ENCODE measurements at places on chromosomes 6 and 20.
A peak's percentile ranks its signal among the peaks of the same experiment; 100 is the strongest.

- no peaks in the 10 kb centered on the region for H3K27me3 ChIP-seq
- no peaks in the 10 kb centered on the region for H3K4me1 ChIP-seq
- no peaks in the 10 kb centered on the region for H3K36me3 ChIP-seq
- no peak for DNase-seq
Observed at GRCh38 chr6:159095616-159096015, 50.8 kb upstream of the TAGAP start.

- no peaks in the 10 kb centered on the region for H3K36me3 ChIP-seq
- H3K4me1 ChIP-seq: no peaks in the 10 kb centered on the region
- H3K27ac ChIP-seq: no peak overlapping the region
- DNase-seq: no peak
Observed at GRCh38 chr6:121886223-121886830, 450.9 kb downstream of the GJA1 start.

- no peak overlapping the region for H3K4me3 ChIP-seq
- no peak for DNase-seq
- H3K27me3 ChIP-seq: no peaks in the 10 kb centered on the region
- H3K4me1 ChIP-seq: no peaks in the 10 kb centered on the region
Observed at GRCh38 chr6:54307439-54307910, 766 bp upstream of the TINAG start.

GRCh38 chr6:31860349-31860748, 2.3 kb downstream of the NEU1 start:
- H3K36me3 ChIP-seq: 0 out of 2 replicates have a peak, but pooled peaks cover 13% of the 10 kb centered on the region
- H3K4me1 ChIP-seq: no peaks in the 10 kb centered on the region
- H3K4me3 ChIP-seq: no peak overlapping the region
- H3K27ac ChIP-seq: no peak overlapping the region
- DNase-seq: no peak
- no peaks in the 10 kb centered on the region for H3K27me3 ChIP-seq

DNA sequence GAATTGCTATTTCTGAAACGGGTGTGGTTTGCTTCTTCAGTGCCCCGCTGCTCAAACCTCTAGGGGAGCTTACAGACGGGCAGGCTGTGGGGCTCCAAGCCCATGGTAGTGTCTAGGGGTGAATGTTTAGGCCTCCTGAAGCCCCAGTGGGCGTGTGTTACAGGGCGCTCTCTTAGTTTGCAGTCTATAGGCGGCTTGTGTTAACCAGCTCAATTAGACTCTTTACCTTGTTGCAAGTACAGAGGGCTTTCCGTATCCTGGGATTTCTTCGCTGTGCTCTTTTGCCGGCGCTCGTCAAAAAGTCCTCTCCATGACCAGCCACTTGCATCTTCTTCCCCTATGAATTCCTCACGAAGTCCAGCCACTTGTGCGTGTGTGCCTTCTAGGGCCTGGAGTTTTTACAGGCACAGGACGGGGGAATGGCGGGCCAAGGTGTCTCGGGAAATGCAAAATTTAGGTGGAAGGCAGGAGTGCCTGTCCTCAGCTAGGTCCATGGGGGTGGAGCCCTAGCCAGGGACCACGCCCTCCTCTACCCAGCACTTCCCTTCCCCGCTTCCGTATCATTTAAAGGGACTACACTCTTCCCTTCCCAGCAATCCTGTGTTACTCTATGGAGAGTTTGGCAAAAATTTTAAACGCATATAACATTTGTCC, 94.5 kb downstream of the HTR1B start:
- H3K27me3 ChIP-seq: no peaks in the 10 kb centered on the region
- H3K4me3 ChIP-seq: peak overlapping the region; percentile 45
- H3K36me3 ChIP-seq: peaks cover 3% of the 10 kb centered on the region
- no peak for DNase-seq

GRCh38 chr6:122726649-122727048, 52.9 kb upstream of the FABP7 start:
- H3K27ac ChIP-seq: no peak overlapping the region
- no peak overlapping the region for H3K4me3 ChIP-seq
- H3K27me3 ChIP-seq: no peaks in the 10 kb centered on the region
- no peaks in the 10 kb centered on the region for H3K36me3 ChIP-seq
- no peak for DNase-seq
- H3K4me1 ChIP-seq: no peaks in the 10 kb centered on the region

- H3K4me3 ChIP-seq: no peak overlapping the region
- no peak overlapping the region for H3K27ac ChIP-seq
- no peak for DNase-seq
- H3K4me1 ChIP-seq: no peaks in the 10 kb centered on the region
- H3K36me3 ChIP-seq: no peaks in the 10 kb centered on the region
- peaks cover 16% of the 10 kb centered on the region for H3K27me3 ChIP-seq
Observed at GRCh38 chr6:167282165-167282564, 8.9 kb upstream of the UNC93A start.

GRCh38 chr6:135390458-135390857, 107.1 kb downstream of the AHI1 start:
- DNase-seq: no peak
- H3K4me1 ChIP-seq: no peaks in the 10 kb centered on the region
- H3K36me3 ChIP-seq: peaks cover 7% of the 10 kb centered on the region
- H3K27me3 ChIP-seq: no peaks in the 10 kb centered on the region

Data from RWPE2 (cell line).